B cell (primary cell): ENCODE measurements at places on chromosomes 5 and 9.

GRCh38 chr5:137921931-137922330 lies 32.7 kb downstream of the PKD2L2 start:
- DNase-seq: no peak

GRCh38 chr5:110736753-110737152 lies 2.1 kb upstream of the SLC25A46 start:
- no peak for DNase-seq

DNA sequence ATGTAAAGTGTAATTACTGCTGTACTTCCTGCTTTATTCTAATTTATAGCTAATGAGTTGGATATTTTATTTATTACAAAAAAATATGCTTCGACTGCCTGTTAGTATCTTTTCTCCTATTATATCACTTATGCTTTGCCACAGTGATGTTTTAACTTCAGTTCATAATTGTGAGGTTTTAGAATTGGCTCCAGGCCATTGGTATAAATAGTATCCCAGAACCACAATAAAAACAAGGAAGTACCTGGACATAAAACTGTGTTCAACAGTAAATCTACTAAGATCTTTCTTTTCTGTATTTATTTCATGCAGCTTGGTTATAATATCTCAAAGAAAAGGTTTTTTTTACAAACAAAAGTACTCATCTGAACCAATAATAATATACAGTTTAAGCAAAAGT lies 354.3 kb upstream of the CDH9 start:
- DNase-seq: no peak

DNA sequence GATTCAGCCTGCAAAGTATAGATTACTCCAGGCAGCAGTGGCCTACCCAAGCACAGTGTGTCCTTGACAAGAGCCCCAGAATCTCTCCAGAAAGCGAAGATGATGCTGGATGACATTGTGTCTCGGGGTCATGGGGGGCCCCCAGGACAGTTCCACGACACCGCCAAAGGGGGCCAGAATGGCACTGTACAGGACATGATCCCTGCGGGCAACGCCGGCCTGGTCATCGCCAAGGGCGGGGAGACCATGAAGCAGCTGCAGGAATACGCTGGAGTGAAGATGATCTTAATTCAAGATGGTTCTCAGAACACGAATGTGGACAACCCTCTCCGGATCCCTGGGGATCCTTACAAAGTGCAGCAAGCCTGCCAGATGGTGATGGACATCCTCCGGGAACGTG lies 107.0 kb upstream of the MTAP start:
- DNase-seq: no peak

DNA sequence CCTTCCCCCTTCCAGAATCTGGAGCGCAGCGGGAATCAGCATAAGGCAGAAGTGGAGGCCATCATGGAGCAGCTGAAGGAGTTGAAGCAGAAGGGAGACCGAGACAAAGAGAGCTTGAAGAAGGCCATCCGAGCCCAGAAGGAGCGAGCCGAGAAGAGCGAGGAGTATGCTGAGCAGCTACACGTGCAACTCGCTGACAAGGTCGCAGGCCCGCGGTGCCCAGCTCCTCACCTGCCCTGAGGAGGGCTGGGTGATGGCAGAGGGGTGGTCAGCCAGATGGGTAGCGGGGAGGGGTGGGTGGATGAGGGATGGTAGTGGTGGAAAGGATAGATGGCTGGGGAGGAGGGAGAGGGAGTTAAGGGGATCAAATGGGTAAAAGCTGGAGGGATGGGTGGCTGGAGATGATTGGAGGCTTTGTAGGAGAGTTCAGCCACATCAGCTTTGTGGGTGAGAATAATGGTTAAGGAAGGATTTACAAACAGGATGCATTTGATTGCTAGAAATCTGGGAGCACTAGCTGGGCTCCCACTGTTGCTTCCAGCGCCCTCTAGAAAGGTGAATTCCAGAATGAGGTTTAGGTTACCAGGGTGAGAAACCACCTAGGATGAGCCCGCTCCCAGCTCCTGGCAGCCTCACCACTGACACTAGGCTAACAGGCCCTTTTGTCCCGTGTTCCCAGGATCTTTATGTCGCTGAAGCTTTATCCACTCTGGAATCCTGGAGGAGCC lies 19.7 kb upstream of the GLE1 start:
- DNase-seq: no peak

DNA sequence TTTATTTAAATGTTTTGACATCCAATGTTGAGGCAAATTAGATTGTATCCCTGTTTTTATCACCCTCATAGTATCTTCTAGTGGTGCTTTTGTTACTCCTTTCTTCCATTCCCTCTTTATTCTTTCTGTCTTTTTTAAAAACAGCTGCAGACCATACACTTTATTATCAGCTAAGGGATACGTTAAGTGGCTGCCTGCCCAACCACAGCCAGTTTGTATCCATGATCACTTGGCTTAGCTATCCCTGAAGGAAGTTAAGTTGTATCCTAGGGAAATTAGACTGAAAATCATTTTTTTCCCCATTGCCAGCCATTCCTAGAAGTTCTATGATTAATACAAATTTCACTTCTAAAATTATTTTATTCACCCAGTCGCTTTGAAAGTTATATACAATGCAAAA lies 1032.7 kb downstream of the NR2F1-AS1 start:
- DNase-seq: no peak

- DNase-seq: no peak
Observed at GRCh38 chr5:175830586-175831300, 40.6 kb upstream of the CPLX2 start.

DNA sequence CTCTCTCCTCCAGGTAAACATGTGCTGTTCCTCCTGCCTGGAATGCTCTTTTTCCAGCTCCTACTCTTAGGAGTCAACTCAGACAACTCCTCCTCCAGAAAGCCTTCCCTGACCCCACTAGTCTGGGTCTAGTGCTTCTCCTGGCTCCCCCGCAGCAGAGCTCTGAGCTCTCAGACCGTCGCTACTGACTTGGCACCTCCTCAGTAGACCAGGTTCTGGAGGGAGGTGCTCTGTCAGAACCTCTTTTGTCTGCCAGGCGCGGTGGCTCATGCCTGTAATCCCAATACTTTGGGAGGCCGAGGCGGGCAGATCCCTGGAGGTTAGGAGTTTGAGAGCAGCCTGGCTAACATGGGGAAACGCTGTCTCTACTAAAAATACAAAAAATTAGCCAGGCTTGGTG lies 3.4 kb downstream of the LRRC8A start:
- DNase-seq: no peak

DNA sequence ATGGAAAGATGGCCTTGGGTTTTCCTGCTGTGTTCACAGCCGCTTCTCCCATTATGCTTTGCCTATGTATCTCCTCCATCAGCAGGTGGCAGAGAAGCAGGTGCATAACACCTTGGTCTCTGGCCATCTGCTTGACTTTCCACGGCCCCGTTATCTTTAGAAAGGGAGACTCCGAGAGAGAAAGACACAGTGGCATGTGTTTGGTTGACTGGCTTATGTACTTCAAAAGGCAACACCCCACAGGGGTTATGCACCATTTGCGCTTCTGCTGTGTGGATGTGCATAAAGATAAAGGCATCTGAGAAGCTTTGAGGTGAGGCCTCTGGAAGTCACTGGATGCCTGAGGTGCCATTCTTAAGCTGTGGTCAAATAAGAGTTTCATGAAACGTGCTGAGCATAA lies 138.4 kb downstream of the EGFLAM start:
- no peak for DNase-seq

DNA sequence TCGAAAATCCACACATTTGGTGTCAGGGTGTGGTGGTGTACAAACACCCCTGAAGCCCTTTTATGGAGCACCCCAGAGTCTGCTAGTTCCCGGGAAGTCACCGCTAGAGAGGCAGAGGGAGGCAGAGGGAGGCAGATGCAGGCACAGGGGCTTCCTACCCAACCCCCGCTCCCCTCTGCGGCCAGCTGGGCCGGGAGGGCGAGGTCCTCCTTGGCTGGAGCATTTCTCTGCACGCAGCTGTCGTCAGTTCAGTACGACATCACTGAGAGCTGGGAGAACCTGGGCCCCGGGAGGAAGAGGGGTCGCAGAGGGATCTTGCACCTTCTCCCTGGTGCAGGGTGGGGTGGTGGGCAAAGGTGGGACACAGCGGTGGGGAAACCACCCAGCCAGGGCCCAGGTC lies 15.8 kb upstream of the UBAC1 start:
- no peak for DNase-seq
